MM.1S (cell line): ENCODE measurements at places on chromosomes 6 and 20.

DNA sequence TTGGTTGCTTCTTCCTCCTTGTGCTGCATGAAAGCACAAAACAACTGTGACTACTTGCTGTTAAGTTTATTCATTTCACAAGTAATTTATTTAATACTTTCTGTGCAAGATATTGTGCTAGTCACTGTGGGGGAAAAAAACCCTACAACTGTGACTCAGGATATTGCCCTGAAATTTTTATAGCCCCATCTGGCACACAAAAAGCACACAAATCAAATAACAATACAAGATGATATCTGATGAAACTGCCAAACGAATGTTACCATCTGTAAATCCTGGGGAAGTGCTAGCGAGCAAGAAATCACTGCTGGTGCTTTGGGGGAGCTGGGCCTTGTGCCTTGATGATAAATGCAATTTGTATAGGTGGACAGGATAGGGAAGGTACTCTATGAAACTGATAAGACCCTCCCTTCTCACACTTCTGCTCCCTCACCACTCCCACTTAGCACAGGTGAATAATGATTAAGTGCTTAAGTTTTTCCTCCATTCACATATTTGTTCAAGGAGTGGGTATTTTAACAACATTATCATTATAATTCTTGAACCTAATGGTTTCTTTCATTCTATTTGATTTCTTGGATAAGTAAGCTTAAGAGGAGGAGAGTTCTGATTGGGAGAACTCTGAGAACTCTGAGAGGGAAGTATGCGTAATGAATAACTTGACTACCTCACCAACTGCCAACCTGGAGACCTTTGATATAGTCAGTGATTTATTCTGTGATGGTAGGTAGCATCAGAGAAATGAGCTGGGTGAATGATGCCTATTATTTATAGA, 115.3 kb downstream of the RTN4IP1 start:
- DNase-seq, result no peak

DNA sequence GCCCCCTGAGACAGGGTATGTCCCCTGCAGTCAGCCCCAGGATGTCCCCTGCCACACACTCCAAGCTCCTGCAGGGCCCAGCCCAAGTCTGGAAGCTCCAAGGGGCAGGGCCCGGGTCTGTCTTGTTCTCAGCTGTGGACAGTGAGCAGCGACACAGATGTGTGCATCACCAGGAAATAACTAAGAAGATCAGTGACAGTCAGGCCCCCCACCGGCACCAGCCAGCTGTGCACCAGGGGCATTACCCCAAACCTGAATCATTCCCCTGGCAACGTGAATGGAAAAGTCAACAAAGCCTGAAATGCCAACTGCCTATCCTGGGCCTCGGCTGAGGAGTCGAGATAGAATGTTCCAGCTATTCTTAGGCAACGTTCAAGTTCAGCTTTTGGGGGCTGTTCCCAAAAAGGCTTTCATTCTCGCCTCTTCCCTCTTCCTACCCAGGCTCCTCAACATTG, 105.0 kb downstream of the PREX1 start:
- no peak for DNase-seq

- no peak for DNase-seq
Measured at GRCh38 chr20:21356386-21356785, 40.9 kb downstream of the NKX2-4 start.

DNA sequence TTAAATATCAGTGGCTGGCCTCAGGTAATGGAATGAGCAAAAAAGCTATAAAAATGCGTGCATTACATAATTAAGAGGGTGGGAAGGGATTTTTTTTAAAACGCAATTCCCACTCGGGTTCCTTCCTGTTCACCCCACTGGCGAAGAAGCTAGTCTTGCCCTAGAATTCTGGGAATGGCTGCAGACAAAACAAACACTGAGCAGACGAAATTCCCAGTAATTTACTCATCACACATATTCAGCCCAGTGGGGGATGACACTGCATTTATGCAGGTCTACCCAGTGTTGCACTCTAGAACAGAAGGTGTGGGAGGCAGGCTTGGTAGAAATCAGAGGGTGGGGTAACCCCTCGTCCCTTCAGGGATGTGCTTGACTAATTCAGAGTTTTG, 2695.0 kb upstream of the DEFB115 start:
- no peak for DNase-seq

DNA sequence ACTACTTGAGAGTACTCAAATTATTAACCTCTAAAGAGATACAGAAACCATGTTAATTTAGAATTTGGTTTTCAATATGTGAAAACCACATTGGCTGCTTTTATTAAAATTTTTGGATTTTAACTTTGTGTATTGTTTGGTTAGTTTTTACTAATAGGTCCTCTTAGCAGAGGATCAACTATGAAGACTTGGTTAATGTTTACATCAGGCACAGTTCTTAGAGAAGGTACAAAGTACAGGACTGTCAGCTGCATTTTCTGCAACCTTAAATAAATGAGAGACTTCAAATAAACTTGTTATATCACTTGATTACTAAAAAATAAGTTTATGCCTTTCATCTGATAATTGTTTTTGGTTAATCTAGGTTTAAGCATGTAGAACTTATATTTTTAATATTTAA, 89.1 kb downstream of the PHF3 start:
- no peak for DNase-seq

GRCh38 chr6:3529232-3529631, 72.4 kb upstream of the SLC22A23 start:
- no peak for DNase-seq

GRCh38 chr6:4516206-4516605, 260.0 kb upstream of the CDYL start:
- no peak for DNase-seq

- no peak for DNase-seq
Measured at GRCh38 chr6:165204807-165205545, 104.4 kb downstream of the C6orf118 start.

- DNase-seq, result no peak
Measured at GRCh38 chr20:10366898-10367692, 66.9 kb downstream of the MKKS start.

DNA sequence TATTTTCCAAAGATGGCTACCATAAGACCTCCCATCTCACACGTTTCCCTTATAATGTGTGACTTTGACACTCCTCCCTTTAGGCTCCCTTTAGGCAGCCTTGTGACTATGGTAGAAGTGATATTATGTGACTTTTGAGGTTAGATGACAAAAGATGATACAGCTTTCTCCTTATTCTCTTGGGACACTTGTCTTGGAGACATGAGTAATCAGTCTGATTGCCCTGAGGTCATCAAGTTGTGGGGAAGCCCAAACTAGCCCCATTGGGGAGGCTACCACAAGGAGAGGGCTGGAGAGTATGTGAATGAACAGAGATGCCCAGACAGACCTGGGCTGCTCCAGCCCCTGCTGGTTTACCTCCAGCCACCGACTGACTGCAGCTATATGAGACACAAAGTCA, 10.6 kb upstream of the DLK2 start:
- no peak for DNase-seq

DNA sequence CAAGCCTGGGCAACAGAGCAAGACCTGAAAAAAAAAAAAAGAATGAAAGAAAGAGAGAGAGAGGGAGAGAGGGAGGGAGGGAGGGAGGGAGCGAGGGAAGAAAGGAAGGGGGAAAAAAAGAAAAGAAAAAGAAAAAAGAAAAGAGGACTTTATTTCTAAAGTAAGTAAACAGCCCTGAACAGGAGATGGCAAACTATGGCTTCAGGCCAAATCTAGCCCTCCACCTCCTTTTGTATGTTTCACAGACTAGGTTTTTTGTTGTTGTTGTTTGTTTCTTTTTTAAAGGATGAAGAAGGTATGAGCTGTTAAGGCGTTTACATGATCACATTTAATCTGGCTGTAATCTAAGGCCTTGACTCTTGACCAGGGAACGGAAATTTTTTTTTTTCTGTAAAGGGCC, 711.1 kb upstream of the NRSN1 start:
- no peak for DNase-seq

DNA sequence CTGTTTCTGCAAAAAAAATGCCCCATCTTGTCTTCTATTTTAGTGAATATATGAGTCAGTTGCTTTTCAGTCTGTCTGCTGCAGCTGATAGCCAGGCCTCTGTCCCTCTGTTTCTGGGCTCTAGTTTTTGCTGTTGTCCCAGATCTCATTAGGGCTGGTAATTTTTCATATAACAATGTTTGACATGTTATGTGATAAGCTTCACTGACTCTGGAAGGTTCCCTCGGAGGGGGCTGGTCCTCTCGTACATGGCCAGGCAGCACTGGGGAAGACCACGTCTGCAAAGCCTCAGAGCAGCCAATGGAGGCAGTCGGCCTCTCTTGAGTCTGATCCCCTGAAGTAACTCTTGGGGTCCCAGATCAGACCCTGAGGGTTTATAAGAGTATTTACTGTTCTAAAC, 223.8 kb downstream of the THBS2 start:
- no peak for DNase-seq

DNA sequence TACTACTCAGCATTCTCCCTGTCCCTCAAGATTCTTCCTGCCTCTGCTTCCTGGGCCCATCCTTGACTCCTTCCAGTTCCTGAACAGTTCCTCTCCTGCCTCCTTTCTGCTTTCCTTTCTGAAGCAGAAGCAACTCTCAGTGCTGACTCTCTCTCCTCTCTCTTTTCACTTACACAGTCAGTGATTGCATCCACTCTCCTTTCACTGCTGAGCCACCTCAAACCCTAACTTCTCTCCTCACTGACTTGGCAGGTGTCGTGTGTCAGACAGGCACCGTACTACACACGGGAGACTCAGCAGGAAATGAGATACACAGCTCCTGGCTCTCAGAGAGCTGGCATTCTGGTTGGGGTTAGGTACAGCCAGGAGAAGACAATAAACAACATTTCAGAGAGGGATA, 5.6 kb downstream of the ABHD16A start:
- DNase-seq, result no peak

- no peak for DNase-seq
Measured at GRCh38 chr6:141354191-141354955, 778.4 kb upstream of the GJE1 start.

GRCh38 chr6:120083186-120083585, 733.6 kb upstream of the MAN1A1 start:
- no peak for DNase-seq

DNA sequence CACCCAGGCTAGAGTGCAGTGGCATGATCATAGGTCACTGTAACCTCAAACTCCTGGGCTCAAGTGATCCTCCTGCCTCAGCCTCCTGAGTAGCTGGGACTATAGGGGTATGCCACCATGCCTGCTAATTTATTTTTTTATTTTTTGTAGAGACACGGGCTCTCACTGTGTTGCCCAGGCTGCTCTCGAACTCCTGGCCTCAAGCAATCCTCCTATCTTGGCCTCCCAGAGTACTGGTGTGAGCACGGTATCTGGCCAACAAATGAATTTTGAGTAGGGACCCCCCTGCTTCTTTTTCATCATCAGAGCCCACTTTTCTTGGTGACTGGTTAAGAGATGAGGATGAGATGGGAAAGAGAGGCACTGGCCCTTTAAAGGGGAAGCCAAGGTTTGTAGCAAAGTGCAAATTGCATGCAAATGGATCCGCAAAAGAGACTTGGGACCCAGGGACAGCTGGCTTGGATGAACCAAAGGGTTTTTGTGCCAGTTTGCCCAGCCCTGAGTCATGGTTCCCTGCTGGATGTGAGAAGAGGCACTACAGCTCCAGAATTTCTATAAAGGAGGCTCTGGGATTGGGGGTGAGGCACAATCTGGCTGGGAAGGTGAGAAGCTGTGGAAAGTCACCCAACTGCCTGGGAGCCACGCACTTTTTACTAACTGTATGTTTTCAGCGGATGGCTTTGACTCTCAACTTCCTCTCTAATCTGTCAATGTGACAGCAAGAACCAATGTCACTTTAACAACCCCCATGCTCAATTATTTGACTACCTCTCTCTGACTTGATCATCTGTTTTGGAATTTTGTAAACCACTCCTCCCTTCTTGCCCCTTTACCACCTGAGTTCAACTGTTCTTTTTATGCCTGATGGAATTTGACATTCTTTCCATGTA, 58.7 kb upstream of the RNF24 start:
- DNase-seq, result no peak

- no peak for DNase-seq
Measured at GRCh38 chr20:49636447-49636846, 68.5 kb upstream of the PTGIS start.

DNA sequence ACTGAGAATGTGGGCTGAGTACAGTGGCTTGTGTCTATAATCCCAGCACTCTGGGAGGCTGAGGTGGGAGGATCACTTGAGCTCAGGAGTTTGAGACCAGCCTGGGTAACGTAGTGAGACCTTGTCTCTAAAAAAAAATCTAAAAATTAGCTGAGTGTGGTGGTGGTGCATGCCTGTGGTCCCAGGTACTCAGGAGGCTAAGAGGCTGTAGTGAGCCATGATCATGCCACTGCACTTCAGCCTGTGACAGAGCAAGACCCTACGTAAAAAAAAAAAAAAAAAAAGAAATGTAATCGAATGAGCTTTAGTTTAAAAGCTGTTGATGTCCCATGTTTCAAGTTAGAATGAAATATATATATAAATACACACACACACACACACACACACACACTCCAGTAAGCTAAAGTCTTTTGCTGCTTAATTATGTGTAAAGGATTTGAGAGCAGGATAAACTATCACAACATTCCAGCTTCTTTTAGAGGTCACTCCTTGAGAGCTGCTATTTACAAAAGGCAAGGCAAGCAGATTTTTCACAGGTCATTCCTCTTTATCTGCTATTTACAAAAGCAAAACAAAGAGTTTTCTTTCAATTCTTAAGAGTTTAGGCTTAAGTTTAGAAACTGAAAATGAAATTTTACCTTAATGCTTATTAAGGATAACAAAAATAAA, 4.7 kb upstream of the MICAL1 start:
- DNase-seq, result peak; percentile 63

DNA sequence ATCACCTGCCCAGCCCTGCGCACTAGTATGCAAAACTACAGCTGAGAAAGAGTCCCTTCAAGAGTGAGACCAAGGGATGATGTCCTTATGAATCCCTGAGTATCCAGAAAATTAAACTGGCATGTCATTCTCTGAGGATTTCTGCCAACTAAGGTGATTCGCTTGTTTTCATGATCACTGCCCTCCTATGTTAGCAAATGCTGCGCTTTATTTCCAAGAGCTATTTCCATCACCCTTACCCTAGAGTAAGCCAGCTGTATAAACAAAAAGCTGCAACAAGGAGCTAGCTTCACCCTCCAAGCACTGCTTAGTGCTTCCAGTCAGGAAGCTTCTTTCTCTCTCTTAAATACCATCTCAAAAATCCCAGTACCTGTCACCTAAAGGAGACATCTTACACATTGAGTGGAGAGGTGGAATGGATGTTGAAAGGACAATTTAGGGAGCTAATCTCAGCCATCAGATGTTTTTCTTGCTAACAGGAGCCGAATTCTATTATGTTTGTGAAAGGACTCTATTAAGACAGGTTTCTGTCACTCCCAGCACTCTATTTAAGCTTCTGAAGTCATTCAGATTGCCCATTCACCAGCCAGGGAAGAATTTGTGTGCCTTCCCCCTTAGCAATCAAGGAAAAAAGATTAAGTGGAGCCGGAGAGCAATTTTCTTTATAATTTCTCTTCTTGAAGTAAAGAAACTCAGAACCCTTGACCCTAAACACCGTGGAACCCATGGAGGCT, 322.2 kb downstream of the NRN1 start:
- no peak for DNase-seq

GRCh38 chr6:137852346-137852745, 14.7 kb upstream of the TNFAIP3 start:
- DNase-seq, result no peak

- peak; percentile 91 for DNase-seq
Measured at GRCh38 chr6:107330168-107330567, 129.2 kb downstream of the PDSS2 start.
